ENCODE measurements at places on chromosomes 11 and 22.

DNA sequence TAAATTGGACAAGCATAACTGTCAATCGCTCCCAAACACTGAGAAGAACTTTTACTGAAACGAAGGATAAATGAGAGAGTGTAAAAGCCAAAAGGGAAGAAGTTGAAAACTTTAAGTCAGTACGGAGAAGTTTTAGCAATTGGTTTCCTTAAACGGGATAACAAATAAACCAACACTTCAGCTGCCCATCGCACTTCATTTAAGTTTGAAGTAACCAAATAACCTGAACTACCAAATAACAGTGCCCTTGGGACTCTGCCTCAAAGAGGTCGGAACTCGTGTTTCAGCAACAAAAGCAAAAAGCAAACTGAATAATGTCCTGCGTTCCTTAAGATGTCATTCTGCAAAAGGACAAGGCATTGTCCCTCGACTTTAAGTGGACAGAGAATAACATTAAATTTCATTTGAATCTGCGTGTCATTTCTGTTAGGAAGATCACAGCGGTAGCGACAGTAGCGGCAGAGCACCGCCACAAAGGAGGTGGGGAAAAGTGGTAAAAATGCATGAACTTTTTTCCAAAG is 127.0 kb upstream of the C11orf58 start:
- DNase-seq, result no peak

DNA sequence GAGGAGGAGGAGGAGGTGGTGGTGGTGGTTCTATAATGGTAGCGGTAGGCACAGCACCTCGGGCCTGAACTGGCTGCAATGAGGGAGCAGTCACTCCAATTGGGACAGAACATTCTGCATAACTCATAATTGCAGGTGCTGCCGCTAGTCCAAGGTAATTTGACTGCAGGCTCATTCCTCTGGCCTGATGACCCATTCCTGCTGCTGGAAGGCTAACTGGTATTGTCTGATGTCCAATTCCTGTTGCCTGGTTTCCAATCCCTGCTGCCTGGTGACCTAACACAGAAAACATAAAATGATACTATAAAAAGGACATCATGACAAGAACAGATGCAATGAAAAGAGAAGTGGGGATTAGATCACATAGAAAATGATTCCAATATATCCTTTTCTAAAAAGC is 7.9 kb upstream of the AGBL2 start:
- no peak for DNase-seq

DNA sequence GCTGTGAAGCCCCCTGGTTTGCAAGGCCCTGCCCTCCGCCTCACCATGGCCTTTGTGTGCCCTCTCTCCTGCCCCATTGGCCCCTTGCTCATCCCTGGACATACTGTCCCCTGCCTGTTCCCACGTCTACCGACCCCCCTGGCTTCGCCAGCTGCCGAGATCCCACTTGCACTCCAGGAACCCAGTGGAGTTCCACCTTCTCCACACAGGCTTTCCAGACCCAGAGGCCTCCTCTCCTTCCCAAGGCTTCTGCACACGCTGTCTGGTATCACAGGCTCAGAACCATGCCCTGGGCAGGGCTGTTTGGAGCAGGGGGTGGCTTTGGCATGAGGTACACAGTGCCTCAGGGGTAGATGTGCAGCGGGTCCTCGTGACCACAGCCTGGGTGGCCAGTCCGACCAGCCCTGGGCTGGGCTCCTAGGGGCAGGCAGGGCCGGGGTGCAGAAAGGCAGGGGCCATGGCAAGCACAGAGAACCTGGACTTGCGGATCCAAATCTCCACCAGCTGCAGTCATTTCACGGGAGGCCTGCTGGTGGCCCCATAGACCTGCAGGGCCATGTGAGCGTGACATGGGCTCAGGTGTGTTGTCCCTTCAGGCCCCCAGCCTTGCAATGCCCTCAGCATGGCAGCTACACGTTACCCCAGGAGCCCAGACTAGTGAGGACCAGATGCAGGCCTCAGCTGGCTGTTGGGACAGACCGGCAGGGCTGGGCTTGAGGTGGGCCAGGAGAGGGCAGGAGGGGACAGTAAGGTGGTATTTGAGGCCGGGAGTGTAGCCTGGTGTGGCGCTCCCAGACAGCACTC is 9.5 kb downstream of the GRK2 start:
- no peak for DNase-seq

GRCh38 chr22:17890245-17890671 is 116.0 kb upstream of the BID start:
- DNase-seq, result no peak

Data from central memory CD8-positive, alpha-beta T cell (primary cell).